ENCODE measurements at places on chromosomes 2 and 18.
A peak's percentile ranks its signal among the peaks of the same experiment; 100 is the strongest.

- DNase-seq = no peak
Measured at GRCh38 chr2:106147159-106147558, 46.9 kb downstream of the UXS1 start.

- no peak for DNase-seq
Measured at GRCh38 chr2:151819920-151820319, 8.3 kb downstream of the ARL5A start.

GRCh38 chr2:55165626-55166025 is 66.5 kb downstream of the CLHC1 start:
- no peak for DNase-seq

DNA sequence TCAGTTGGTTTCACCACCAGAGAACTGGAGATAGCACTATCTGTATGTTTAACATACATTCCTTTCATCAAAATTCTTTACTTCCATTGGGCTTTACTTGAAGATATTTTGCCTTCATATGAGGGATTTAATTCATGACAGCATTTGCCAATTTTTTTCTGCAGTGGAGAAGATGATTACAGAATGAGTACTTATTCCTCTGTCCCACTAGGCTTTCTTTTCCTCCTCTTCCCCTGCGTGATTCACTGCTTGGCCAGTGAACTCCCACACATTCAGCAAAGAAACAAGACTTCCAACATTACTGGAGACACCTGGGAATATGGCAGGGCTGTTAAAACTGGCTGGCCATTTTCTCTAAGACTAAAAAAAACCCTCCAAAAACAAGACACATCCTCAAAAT is 425.8 kb upstream of the KCNH7 start:
- no peak for DNase-seq

DNA sequence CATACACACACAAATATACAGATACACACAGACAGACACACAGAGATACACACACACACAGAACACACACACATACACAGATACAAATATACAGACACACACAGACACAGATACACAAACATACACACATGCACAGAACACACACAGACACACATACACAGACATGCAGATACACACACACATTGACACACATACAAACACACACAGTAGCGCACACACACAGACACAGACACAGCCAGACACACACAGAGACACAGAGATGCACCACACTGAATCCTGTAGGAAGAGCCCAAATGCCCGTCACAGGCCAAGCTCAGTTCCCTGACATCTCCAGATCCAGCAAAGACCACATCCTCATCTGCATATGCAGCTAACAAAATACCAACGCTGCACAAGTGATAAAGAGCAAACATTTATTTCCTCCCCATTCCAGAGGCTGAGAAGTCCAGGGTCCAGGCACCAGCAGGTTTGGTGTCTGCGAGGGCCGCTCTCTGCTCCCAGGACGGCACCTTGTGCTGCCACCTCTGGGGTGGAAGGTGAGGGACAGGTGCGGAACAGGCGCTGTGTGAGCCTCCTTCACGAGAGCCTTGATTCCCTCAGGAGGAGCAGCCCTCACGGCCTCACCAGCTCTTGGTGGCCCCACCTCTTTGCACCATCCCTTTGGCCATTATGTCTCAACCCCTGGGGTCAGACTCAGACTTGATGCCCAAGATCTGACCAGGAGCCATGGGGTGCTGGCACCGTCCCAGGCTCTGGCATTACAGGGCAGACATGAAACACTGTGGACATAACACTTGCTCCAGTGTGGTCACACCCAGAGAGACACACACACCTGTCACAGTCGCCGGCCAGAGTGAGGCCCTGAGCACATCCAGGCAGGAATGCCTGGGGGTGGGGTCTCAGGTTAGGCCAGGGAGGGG is 108.7 kb downstream of the NDUFA10 start:
- no peak for DNase-seq

DNA sequence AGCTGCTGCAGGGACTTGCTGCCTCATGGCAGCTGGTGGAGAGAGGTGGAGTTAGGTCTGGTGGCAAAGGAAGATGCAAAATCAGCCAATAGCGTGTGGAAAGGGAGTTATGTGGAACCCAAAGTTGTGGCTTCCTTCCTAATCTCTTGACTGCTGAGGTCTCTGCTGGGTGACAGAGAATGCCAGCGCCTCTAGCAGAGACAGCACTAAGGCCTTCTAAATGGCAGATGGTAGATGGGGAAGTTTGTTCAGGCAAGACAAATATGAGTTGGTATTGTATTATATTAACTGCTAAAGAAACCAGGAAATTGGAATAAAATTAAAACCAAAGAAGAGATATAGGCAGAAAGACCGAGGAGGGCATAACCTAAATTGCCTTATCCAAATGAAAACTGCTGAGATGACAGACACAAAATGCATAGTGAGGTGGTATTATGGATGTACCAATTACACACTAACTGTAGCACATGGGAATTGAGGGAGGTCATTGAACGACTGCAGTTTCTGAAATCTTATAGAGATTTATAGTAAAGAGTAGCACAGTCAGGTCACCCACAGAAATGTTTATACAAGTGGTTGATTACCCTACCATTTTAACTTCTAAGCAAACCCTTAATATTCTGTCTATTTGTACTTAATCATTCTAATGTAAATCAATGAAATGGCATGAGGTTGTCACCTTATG is 246.6 kb upstream of the SESTD1 start:
- DNase-seq = no peak

- no peak for DNase-seq
Measured at GRCh38 chr2:169464466-169464865, 14.8 kb upstream of the BBS5 start.

DNA sequence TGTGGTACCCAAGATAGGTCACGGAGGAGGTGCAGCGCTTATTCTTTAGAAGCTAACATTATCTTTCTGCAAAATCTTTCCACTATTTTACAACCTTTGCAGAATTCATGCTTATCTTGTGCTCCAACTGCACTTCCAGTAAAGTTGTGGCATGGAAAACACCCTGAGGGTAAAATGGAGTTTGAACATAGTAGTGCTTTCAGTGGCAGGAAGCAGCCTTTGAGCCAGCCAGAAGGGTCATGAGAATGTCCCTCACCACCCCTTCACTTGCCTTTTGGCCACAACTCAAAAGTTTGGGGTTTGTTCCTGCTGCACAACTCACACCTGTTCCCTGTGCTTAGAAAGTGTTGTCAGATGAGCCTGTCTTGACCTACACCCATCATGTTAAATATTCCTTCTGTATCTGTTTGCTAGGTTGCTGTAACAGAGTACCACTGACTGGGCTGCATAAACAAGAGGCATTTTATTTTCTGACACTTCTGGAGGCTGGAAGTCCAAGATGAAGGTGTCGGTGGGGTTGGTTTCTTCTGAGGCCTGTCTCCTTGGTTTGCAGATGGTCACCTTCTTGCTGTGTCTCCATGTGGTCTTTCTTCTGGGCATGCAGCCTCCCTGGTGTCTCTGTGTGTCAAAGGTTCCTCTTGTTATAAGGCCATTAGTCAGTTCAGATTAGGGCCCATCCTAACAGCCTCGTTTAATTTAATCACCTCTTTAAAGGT is 194.1 kb downstream of the SMAD7 start:
- DNase-seq = no peak

- DNase-seq = no peak
Measured at GRCh38 chr2:230408244-230408842, 7.7 kb upstream of the SP100 start.

- no peak for DNase-seq
Measured at GRCh38 chr2:143205106-143205764, 76.0 kb downstream of the ARHGAP15 start.

- DNase-seq = no peak
Measured at GRCh38 chr2:221448057-221448843, 123.9 kb downstream of the EPHA4 start.

- DNase-seq = no peak
Measured at GRCh38 chr2:196961889-196962288, 35.4 kb upstream of the PGAP1 start.

- no peak for DNase-seq
Measured at GRCh38 chr18:48928787-48929186, 22.0 kb downstream of the SMAD7 start.

DNA sequence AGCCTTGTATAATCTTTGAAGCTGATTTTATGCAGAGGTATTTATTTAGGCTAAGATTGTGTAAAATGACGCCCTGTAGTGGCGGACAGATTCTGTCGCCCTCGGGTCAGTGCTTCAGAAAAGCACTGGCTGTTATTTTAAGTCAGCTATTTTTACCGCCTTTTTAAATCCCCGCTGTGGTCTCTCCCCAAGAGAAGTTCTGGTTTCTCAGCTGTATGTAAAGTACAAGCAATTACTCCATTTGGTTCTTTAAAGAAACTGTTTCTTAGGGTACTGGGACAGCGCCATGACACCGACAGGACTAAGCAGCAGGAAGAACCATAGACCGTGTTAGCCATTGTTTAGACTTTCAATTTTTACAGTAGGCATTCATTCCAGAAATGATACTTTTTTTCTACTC is 65.0 kb downstream of the UGGT1 start:
- DNase-seq = no peak

- DNase-seq = no peak
Measured at GRCh38 chr18:49028801-49029506, 78.2 kb upstream of the SMAD7 start.

DNA sequence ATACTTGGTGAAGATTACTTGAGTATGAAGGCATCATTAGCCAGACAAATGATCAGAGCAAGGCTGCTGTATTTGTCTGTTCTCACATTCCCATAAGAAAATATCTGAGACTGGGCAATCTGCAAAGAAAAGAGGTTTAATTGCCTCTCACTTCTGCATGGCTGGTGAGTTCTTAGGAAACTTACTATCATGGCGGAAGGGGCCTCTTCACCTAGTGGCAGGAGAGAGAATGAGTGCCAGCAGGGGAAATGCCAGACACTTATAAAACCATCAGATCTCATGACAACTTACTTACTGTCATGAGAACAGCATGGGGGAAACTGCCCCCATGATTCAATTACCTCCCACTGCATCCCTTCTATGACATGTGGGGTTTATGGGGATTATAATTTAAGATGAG is 452.3 kb downstream of the GALR1 start:
- DNase-seq = no peak

DNA sequence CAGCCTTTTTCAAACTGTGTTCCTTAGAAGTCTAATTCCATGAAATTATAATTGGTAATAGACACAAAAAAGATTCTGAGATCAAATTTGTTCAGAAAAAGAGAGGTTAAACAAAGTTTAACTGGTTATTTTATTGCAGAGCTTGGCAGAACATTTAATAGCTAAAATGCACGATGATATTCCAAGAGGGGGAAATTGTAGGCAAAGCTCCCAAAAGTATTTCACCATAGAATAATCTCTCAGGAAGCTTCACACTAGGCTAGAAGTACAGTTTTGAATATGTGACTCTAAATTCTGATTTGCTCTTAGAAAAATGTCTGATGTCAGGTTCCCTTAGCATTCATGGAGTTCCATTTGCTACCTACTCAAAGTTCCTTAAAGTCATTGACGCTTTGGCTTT is 292.4 kb upstream of the SETBP1 start:
- DNase-seq = no peak

- DNase-seq = no peak
Measured at GRCh38 chr2:205750797-205751196, 68.5 kb downstream of the NRP2 start.

- no peak for DNase-seq
Measured at GRCh38 chr2:70160545-70160944, 30.3 kb downstream of the C2orf42 start.

GRCh38 chr18:33937270-33937816 is 287.4 kb downstream of the NOL4 start:
- DNase-seq = no peak

GRCh38 chr2:239245872-239246721 is 154.7 kb downstream of the HDAC4 start:
- DNase-seq = peak; percentile 68

DNA sequence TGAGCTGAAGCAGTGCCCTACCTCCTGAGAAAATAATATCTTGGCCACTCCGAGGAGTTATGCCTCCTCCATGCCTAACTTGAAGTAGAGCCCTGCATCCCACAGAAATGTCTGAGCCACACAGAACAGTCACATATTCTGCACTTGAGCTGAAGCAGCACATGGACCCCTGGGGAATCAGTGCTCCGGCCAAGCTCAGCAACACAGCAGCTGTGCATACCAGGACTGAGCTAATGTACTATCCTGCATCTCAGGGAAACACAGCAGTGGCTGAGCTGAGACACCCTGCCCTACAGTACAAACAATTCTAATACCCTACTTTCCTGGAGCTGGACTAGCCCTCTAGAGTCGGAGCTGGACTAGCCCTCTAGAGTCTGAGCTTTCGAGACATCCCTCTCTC is 166.9 kb downstream of the ZNF516 start:
- no peak for DNase-seq

- DNase-seq = no peak
Measured at GRCh38 chr18:62863579-62864001, 148.2 kb downstream of the PHLPP1 start.

DNA sequence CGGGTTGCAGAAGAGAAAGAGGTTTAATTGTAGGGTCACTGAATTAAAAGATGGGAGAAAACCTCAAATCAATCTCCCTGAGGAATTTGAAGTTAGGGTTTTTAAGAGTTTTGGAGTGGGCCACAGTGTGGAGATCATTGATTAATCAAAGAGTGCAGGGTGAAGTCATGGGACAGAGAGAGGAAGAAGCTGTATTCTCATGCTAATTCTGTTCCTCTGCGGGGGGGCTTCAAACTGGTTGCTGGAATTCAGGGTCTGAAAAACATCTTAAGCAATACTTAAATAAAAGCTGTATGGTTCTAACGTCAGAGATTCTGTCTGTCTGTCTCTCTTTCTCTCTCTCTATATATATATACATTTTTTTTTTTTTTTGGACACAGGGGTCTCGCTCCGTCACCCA is 169.8 kb upstream of the SPATS2L start:
- DNase-seq = no peak

- DNase-seq = peak; percentile 48
Measured at GRCh38 chr18:63177919-63178821, 141.4 kb downstream of the BCL2 start.

- no peak for DNase-seq
Measured at GRCh38 chr2:100036026-100036425, 106.4 kb downstream of the AFF3 start.

DNA sequence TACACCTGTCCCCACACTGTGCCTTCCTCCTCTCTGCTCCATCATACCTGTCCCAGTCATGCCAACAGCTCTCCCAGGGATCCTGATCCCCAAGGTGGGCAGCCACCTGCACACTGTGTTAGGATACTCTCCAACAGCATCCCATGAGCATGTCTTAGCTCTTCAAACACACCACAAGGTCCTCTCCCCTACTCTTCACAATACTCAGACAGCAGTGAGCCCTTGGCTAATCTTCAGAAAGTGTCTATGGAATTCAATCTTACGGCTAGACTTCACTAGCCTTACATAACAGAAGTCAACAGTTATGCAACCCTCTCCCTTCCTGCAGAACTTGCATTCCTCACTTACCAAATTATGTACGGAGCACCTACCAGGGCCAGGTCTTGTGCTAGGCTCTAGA is 79.9 kb downstream of the MYO5B start:
- no peak for DNase-seq

DNA sequence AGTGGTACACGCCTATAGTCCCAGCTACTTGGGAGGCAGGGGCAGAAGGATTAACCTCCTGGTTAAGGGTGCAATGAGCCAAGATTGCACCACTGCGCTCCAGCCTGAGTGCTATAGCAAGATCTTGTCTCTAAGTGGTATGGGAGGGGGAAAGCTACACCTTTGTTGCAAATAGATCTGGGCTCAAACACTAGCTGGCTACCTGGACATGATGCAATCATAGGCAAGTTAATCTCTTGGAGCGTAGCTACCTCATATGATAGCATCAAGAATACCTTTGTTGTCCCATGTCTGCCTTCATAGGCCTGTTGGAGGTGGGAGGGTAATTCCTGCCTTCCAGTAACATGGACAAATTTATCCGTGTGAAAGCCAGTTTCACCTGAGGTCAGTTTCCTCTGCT is 15.7 kb downstream of the KLHL29 start:
- no peak for DNase-seq
